Epithelial cell of alveolus of lung (primary cell): ENCODE measurements at places on chromosomes 1 and 21. TPM values are rescaled to one million over a fixed set of nuclear protein-coding genes. Genes with fewer than 3 reads are reported as not detected.

Gene DCDC2B
- total RNA-seq = not detected in 2 replicates

Gene FAM3B
- not detected in 2 replicates for total RNA-seq

Gene LGR6
- not detected in 2 replicates for total RNA-seq

Gene KCNJ10
- total RNA-seq = not detected in 2 replicates

Gene TMCO1
- total RNA-seq = 68.8 and 76.1 TPM in 2 replicates

Gene HOOK1
- total RNA-seq = under 0.01 TPM in 1 of 2 replicates, not detected in the other

Gene OR2L5
- not detected in 2 replicates for total RNA-seq

Gene HAPLN2
- 1.9 TPM in 1 of 2 replicates, not detected in the other for total RNA-seq

Gene HHAT
- 0.24 and 3.1 TPM in 2 replicates for total RNA-seq

Gene CAPN8
- total RNA-seq = 0.26 TPM in 1 of 2 replicates, not detected in the other

Gene DIRAS3
- total RNA-seq = 2.7 and 48.4 TPM in 2 replicates

Gene FCGR3A
- not detected in 2 replicates for total RNA-seq

Gene C4BPA
- total RNA-seq = not detected in 2 replicates

Gene LMOD1
- total RNA-seq = 0.56 and 1.0 TPM in 2 replicates

Gene KCNK2
- total RNA-seq = 1.7 and 5.0 TPM in 2 replicates

Gene DIO1
- not detected in 2 replicates for total RNA-seq

Gene ZSWIM5
- total RNA-seq = 0.08 and 0.65 TPM in 2 replicates

Gene F13B
- total RNA-seq = not detected in 2 replicates

Gene BATF3
- 3.9 and 9.8 TPM in 2 replicates for total RNA-seq

Gene TMEM82
- not detected in 2 replicates for total RNA-seq

Gene AMPD1
- not detected in 2 replicates for total RNA-seq

Gene PLA2G2D
- not detected in 2 replicates for total RNA-seq

Gene GNAT2
- total RNA-seq = 0.32 TPM in 1 of 2 replicates, not detected in the other

Gene ST6GALNAC3
- 4.7 and 7.4 TPM in 2 replicates for total RNA-seq

Gene SH2D5
- total RNA-seq = 0.56 and 1.0 TPM in 2 replicates
